Endothelial cell (in vitro differentiated cells): ENCODE measurements at places on chromosomes 6 and 20. TPM values are rescaled to one million over a fixed set of nuclear protein-coding genes. Genes with fewer than 3 reads are reported as not detected.

MEP1A gene
- total RNA-seq: not detected

PPIL1 gene
- 33.4 TPM for total RNA-seq

OPRL1 gene
- 10.2 TPM for total RNA-seq

CENPW gene
- 34.0 TPM for total RNA-seq

SEMG1 gene
- not detected for total RNA-seq

PGC gene
- total RNA-seq: not detected

SEL1L2 gene
- total RNA-seq: not detected

MUCL3 gene
- total RNA-seq: not detected

HTR1E gene
- total RNA-seq: not detected

ANKRD66 gene
- not detected for total RNA-seq

GRCh38 chr6:107361753-107362604 is 97.4 kb downstream of the PDSS2 start:
- H3K4me1 ChIP-seq: no peaks in the 10 kb centered on the region
- H3K27ac ChIP-seq: no peak overlapping the region
- no peak overlapping the region for H3K4me3 ChIP-seq
- H3K27me3 ChIP-seq: no peaks in the 10 kb centered on the region

DNA sequence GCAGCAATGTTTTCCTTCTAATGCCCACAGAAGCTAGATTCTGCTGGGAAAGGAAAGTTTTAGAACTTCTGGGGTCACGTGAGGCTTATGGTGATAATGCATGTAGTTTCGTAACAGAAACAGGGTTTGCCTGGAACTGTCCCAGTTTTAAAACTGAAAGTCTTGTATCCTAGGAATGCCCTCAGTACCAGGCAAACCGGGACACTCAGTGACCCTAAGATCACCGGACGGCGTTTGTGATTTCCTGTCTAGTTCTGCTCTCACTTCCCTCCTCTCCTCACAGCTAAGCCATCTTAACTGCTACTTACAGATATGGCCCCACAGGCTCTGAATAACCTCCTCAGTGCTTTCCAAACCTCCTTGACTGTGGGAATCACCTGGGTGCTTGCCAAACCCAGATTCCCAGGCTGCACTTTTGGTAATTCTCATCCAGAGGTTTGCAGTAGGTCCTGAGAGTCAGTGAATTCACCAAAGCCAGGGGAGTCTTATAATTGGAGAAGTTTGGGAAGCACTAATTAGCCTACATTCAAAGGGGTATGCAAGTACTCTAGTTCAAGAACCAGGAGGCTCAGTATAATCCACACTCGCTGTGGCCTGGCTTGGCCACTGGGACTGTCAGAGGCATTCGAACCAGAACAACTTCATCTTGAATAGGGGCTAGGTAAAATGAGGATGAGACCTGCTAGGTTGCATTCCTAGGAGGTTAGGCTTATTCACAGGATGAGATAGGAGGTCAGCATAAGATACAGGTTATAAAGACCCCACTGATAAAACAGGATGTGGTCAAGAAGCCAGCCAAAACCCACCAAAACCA is 231.6 kb upstream of the MYLIP start:
- no peak overlapping the region for H3K27ac ChIP-seq
- DNase-seq: no peak
- no peak overlapping the region for H3K4me3 ChIP-seq
- no peaks in the 10 kb centered on the region for H3K27me3 ChIP-seq
- no peaks in the 10 kb centered on the region for H3K36me3 ChIP-seq
- H3K4me1 ChIP-seq: peaks cover 7% of the 10 kb centered on the region

DNA sequence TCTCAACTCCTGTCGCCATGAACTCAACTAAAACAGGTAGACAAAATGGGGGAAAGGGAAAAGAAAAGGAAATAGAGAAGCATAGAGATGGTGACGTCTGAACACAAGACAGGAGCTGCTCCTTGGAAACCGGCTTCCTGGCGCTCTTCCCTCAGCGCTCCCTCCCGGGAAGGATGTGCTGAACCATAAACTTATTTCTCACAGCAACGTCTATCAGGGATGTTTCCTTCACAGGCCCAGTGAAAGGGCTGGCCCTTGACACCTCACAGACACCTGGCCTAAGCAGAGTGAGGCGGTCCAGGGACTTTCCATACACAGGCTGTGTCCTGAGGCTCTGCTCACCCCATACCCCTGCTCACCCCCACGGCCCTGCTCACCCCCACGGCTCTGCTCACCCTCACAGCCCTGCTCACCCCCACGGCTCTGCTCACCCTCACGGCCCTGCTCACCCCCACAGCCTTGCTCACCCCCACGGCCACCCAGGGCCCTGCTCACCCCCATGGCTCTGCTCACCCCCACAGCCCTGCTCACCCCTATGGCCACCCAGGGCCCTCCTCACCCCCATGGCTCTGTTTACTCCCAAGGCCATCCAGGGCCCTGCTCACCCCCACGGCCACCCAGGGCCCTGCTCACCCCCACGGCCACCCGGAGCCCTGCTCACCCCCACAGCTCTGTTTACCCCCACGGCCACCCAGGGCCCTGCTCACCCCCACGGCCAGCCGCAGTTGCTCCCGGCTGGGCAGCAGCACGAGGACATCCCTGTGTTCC is 653 bp downstream of the FRMD1 start:
- no peaks in the 10 kb centered on the region for H3K36me3 ChIP-seq
- peaks cover 10% of the 10 kb centered on the region for H3K27me3 ChIP-seq
- no peak overlapping the region for H3K4me3 ChIP-seq
- peaks cover 19% of the 10 kb centered on the region for H3K4me1 ChIP-seq
- DNase-seq: no peak

GRCh38 chr6:40077736-40078135 is 143.5 kb upstream of the MOCS1 start:
- no peaks in the 10 kb centered on the region for H3K36me3 ChIP-seq
- H3K4me1 ChIP-seq: no peaks in the 10 kb centered on the region
- no peak for DNase-seq
- no peak overlapping the region for H3K27ac ChIP-seq

- peaks cover 19% of the 10 kb centered on the region for H3K27me3 ChIP-seq
- peak; percentile 44 for DNase-seq
- H3K36me3 ChIP-seq: peaks cover 4% of the 10 kb centered on the region
- peak overlapping the region; percentile 100 for H3K4me3 ChIP-seq
- peak overlapping the region; percentile 100 for H3K27ac ChIP-seq
Observed at GRCh38 chr6:149545258-149545753, 537 bp downstream of the PPIL4 start.

- no peak for DNase-seq
- H3K4me1 ChIP-seq: peaks cover 10% of the 10 kb centered on the region
- no peak overlapping the region for H3K4me3 ChIP-seq
- H3K27ac ChIP-seq: no peak overlapping the region
- peaks cover 4% of the 10 kb centered on the region for H3K27me3 ChIP-seq
Observed at GRCh38 chr6:46352541-46353268, 138.5 kb downstream of the RCAN2 start.

DNA sequence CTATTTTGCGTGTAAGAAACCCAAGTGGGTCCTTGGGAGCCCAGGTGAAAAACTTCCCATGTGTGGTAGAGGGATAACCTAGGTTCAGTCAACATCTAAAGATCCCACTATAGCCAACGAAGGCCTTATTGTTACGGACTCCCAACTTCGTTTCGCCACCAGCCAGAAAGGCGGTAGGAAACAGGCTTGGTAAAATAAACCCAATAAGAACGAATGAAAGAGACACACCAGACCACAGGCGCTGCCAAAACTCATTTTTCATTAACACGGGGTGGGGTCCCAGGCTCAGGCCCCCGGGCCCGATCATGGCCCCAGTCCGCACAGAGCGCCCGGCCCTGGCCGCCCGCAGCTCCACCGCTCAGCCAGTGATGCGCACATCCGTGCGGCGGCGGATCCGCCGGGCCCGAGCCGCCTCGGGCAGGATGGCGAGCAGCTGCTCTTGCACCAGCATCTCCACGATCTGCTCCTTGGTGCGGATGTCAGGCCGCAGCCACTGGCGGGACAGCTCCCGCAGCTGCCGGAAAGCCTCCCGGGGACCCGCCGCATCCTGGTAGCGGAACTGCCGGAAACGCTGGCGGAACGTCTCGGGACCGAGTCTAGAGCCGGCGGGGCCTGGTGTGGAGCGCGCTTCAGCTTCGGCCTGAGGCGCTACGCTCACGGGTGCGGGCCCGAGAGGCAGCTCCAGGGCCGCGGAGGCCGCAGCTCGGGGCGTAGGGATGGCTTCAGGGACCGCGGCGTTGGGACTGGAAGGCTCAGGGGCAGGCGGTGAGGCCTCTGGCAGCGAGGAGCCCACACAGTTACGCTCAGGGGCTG is 709 bp downstream of the SCAND1 start:
- H3K4me3 ChIP-seq: peak overlapping the region; percentile 97
- peak overlapping the region; percentile 98 for H3K27ac ChIP-seq
- H3K4me1 ChIP-seq: peaks cover 10% of the 10 kb centered on the region

DNA sequence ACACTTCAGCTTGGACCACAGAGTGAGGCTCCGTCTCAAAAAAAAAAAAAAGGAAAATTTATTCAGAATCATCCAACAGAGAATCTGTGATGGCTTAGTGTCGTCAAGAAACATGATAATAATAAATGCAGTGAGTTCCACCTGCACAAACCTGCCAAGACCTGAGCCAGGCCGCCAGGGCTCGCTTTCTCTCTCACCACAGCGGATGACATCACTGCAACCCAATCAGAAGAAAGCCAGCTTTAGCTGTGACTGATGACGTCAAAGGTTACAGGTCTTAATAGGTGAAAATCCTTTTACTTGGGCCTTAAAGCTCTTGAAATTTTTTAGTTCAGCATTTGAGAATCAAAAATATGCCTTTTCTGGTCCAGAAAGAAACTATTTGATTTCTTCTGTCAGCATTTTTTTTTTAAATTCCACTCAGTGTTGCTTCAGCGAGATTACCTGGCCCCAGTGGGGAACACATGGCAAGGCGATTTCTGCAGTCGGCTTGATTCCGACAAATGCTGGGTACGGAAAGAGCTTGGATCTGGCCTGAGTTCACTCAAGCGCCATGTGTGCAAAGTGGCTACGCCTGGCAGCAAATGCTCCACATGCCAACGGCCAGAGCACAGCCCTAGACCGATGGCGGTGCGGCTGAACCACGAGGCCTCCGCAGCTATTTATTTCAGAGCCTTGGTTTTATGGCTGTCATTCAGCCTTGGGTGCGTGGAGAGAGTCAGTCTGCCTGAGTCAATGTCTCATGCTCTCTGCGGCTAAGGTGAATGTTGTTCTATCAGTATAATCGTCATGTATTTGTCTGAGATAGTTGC is 105.7 kb upstream of the QKI start:
- H3K27ac ChIP-seq: no peak overlapping the region
- no peak for DNase-seq
- no peaks in the 10 kb centered on the region for H3K36me3 ChIP-seq
- no peak overlapping the region for H3K4me3 ChIP-seq
- H3K4me1 ChIP-seq: peaks cover 12% of the 10 kb centered on the region

- no peak for DNase-seq
- H3K27me3 ChIP-seq: peaks cover 8% of the 10 kb centered on the region
- peaks cover 21% of the 10 kb centered on the region for H3K36me3 ChIP-seq
- peaks cover 9% of the 10 kb centered on the region for H3K4me1 ChIP-seq
- H3K4me3 ChIP-seq: no peak overlapping the region
- H3K27ac ChIP-seq: no peak overlapping the region
Observed at GRCh38 chr6:44117397-44118128, 9.7 kb downstream of the MRPL14 start.

GRCh38 chr6:26258212-26258977 is 106.6 kb upstream of the BTN3A2 start:
- H3K36me3 ChIP-seq: no peaks in the 10 kb centered on the region
- H3K4me3 ChIP-seq: no peak overlapping the region
- peaks cover 5% of the 10 kb centered on the region for H3K4me1 ChIP-seq
- no peaks in the 10 kb centered on the region for H3K27me3 ChIP-seq
- no peak overlapping the region for H3K27ac ChIP-seq
- DNase-seq: no peak

DNA sequence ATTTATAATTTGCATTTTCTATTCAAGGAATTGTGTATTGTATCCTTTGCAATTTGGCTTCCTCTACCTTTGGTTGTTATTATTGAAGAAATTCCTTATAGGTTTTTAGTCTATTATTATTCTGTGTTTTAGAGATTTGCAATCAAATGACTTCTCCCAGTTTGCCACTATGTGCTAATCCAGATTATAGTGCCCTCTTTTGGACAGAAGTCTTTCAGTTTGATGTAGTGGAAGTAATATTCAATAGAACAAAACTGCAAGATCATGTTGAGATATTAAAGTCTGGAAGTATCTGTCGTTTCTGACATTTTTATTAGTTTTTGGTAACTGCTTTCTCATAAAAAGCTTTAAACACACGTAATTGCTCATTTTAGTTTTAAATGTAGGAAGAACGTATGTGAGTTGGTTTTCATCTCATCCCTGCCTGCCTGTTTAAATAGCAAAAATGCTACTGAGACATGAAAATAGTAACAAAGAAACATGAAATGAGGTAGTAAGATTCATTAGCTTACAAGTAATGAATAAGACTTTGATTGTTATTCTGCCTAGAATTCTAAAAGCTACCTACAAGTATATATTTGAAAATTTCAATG is 72.8 kb downstream of the RTN4IP1 start:
- peaks cover 6% of the 10 kb centered on the region for H3K4me1 ChIP-seq
- no peak for DNase-seq
- H3K36me3 ChIP-seq: no peaks in the 10 kb centered on the region
- H3K27ac ChIP-seq: no peak overlapping the region
- no peak overlapping the region for H3K4me3 ChIP-seq
- H3K27me3 ChIP-seq: no peaks in the 10 kb centered on the region
